Stimulated activated CD8-positive, alpha-beta memory T cell treated with anti-CD3 and anti-CD28 coated beads, Interleukin-4, amount 100 ng/mL, for 4 hours (primary cell): ENCODE measurements at places on chromosomes 11 and 22.

DNA sequence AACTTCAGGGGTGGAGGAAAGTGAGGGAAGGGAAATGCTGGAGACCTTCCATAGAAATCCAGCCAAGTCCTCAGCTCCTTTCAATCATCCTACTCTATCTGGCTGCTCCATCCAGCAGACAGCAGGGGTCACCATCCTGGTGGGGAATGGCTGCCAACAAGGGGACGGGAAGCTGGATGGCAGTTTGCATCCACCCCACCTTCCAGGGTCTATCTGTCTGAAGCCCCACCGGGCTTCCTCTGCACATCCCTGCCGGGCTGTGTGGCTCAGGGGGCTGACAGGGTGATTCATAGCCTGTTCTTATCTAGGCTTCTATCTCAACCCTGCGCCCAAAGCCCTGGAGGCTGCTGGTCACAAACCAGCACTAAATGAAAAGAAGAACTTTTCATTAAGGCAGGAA, 1.1 kb downstream of the SYTL2 start:
- no peak for DNase-seq

- no peak for DNase-seq
Observed at GRCh38 chr22:45204819-45205218, 35.9 kb downstream of the KIAA0930 start.

GRCh38 chr11:46906609-46907041, 11.7 kb downstream of the LRP4 start:
- no peak for DNase-seq

DNA sequence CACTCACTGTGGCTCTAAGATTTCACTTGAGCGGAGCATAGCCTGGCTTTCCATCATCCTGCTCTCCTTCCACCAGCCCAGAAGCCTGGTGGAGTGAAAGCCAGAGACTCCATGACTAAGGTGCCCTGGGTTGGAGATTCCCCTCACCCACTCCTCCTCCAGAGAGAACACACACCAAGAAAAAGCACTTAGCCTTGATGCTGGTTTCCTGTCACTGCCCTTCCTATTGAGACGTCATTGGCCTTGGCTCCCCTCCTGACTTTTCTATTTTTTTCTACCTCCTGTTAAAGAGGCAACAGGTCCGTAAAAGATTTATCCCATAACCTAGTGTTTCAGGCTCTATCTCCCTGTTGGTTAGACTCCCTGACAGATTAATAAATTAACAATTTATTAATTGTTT, 38.5 kb upstream of the APLNR start:
- no peak for DNase-seq

DNA sequence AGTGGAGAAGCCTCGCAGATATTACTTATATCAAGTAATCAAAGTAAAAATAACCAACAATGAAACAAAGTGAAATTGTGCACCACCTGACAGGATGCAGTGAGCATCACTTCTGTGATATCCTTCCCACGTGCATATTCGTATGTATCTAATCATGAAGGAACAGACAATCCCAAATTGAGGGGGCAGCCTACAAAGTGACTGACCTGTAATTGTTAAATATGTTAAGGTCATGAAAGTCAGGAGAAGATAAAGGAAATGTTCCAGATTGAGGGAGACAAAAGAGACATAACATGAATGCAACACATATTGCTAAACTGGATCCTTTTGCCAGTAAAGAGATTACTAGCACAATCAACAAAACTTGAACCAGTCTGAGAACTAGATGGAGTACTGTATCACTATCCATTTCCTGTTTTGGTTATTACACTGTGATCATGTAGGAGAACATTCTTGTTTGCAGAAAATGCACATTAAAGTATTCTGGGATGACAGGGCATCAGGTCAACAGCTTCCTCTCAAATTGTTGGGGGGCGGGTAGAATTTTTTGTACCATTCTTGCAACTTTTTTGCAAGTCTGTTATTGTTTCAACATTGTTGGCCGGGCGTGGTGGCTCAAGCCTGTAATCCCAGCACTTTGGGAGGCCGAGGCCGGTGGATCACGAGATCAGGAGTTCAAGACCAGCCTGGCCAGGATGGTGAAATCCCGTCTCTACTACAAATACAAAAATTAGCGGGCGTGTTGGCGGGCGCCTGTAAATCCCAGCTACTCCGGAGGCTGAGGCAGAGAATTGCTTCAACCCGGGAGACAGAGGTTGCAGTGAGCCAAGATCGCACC, 2.0 kb downstream of the SBF2 start:
- DNase-seq, result no peak

DNA sequence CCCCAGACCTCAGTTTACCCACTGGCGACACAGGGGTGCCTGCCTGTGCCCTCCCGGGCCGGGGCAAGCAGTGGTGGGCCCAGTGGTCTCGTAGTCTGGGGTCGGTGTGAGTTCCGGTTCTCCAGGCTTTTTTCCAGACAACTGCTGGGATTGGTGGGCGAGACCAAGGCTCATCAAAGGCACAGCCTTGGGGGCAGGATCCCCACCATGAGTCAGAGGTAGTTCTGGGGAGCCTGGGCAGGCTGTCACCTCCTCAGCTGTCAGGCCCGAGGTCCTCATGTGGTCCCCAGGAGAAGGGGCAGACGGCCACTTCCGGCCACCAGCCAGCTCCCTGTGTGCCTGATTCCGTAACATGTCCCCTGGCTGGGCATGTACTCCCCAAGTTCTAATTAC, 827 bp upstream of the MUC2 start:
- DNase-seq, result no peak

DNA sequence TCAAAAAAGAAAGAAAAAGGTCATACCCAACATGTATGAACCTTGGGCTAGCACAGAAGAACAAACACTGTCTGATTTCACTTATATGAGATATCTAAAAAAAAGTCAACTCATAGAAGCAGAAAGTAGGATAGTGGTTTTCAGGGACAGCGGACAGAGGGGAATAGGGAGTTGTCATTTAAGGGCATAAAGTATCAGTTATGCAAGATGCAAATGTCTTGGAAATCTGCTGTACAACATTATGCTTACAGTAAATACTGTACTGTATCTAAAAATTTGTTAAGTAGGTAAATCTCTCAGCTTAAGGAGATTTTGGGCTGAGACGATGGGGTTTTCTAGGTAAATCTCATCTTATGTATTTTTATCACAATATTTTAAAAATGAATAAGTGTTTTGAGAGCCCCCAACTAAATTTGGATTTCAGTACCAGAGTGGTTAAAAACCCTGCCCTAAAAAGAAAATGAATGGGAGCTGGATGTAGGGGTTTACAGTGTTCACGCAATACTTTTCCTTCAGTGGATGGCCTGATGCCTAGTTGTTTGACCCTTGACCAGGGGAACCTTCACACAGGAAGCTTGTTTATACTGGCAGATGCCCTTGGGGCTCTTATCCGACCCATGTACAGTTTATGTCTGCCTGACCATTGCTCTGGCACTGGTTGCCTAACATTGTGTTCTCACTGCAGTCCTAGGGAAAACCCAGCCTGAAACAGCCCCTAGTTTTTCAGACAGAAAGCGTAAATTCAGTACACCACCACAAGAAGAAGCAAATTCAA, 34.8 kb downstream of the SLC22A9 start:
- DNase-seq, result no peak

DNA sequence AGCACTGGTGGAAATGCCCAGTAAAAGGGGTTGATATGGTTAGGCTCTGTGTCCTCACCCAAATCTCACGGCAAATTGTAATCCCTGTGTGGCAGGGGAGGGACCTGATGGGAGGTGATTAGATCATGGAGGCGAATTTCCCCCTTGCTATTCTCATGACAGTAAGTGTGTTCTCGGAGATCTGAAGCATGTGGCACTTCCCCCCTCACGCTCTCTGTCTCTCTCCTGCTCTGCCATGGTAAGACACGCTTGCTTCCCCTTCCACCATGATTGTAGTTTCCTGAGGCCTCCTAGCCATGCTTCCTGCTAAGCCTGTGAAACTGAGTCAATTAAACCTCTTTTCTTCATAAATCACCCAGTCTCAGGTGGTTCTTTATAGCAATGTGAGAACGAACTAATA, 37.4 kb downstream of the PACSIN2 start:
- DNase-seq, result no peak

DNA sequence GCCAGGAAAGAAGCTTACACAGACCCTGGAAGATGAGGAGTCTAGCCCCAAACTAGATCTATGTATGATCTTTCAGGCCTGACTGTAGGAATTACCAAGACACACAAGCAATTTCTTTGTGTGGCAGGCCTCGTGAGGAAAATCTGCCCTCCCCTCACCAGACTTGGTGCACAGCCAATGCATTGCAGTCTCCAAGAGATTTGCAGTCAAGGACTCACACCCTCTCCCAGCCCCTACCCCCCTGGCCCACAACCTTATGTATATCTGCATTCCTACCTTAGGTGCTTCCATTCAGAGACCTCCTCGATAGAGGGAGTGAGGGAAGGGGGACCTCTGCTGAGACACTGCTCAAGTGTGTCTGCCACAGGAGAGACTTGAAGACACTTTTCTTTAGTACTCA, 9.8 kb downstream of the OR8B12 start:
- DNase-seq, result no peak

GRCh38 chr11:19594326-19594725, 118.3 kb upstream of the NAV2 start:
- no peak for DNase-seq

- DNase-seq, result peak; percentile 30
Observed at GRCh38 chr11:118791961-118792569, 1.1 kb upstream of the DDX6 start.

DNA sequence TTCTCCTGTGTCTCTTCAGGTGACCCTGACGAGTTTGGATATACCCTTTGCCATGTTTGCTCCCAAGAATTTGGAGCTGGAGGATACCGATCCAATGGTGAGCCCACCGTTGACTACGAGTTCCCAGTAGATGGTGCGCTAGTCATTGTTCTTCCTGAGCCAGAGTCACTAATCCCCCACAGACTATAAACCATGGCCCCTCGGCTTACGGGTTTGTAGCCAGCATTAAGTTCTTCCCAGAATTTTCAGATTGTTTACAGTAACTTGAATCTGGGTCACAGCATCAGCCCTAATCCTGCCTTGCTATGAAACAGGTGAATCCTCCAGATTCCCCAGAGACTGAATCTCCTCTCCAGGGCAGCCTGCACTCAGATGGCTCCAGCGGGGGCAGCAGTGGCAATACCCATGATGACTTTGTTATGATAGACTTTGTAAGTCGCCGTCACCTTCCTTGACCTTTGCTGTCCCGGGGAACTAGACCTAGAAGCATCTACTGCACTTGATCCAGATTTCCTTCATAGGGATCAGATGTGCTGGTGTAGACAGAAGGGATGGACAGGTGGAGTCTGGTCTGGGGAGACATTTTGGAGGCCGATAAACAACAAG, 31.8 kb downstream of the ARHGAP1 start:
- DNase-seq, result no peak

- no peak for DNase-seq
Observed at GRCh38 chr22:30000566-30000965, 79.7 kb upstream of the HORMAD2 start.

GRCh38 chr22:43827003-43827735, 15.1 kb upstream of the EFCAB6 start:
- DNase-seq, result no peak

DNA sequence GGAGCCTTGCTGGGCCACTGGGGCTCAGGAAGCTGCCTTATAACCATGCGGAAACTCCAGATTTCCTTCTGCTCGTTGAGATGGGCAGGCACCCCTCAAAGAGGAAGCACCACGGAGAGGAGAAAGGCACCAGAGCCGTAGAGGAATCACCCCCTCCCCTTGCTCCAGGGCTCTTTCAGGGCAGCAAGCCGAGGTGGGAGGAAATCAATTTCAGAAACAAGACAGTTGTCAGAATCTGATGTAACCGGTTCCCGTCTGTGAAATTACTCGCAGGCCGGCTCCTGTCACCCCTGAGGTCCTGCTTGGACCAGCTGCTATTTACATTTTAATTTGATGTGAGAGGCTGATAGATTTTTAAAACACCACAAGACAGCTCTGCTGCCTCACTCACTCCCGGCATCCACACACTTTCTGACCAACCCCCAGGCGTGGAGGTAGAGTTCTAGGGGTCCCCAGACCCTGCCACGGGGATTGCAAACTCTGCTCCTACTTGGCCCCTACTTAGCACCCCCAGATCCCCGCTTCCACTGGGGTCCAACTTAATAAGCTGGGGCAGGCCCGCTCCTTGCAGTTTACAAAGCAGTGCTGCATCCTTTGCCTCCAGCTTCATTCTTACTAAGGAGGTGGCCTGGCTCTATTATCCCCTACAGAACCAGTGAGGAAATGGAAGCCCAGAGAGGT, 162.5 kb downstream of the CEP164 start:
- no peak for DNase-seq

DNA sequence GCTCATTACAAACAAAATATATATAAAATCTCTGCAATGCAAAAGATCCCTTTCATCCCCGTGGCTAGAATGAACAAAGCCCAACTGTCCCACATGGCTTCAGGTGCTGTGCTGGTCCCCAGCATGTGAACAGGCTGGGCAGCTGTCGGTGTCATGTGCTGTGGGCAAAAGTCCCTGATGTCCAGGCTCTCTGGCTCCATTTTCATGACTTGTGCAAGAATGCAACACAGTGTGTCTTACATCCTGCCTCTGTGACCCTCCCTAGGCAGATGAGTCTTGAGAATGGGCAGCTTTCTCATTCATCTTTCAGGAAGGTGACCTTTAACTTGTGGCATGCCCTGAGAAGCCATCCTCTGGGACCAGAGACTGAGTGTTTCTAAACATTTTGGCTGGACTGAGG, 14.5 kb downstream of the GUCD1 start:
- no peak for DNase-seq

GRCh38 chr11:64132191-64132771, 33.6 kb downstream of the MACROD1 start:
- no peak for DNase-seq

- no peak for DNase-seq
Observed at GRCh38 chr11:17012712-17013547, 1.3 kb downstream of the PLEKHA7 start.

DNA sequence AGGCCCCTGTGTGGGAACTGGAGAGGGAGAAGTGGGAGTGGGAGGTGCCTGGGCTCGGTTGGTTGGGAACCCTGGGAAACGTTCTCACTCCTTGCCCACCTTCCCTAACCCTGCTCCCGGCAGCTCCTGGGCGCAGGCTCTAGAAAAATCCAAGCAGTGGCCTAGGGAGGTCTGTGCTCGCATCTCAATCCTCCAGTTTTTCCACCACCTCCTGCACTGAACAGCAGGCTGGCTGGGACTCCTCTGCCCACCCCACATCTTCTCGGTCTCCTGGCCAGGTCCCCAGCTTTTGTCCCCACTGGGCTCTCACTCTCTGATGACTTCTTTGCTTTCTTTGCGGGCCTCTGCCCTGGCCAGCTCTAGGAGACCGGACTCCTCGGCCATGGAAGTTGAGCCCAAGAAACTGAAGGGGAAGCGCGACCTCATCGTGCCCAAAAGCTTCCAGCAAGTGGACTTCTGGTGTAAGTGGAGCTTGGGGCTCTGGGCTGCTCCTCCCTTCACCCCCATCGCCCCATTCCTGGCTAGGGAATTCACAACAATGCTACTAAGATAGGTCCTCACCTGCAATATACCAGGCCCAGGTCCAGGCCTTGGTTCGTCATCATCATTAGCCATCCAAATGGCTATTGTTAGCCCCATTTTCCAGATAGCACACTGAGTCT, 35.6 kb downstream of the PRDM11 start:
- DNase-seq, result no peak

- DNase-seq, result no peak
Observed at GRCh38 chr11:27208846-27209245, 154.2 kb downstream of the CCDC34 start.

GRCh38 chr11:37511425-37511933, 913.4 kb upstream of the RAG2 start:
- DNase-seq, result no peak
